AG08396 (cell line): ENCODE measurements at places on chromosomes 12 and 14.

DNA sequence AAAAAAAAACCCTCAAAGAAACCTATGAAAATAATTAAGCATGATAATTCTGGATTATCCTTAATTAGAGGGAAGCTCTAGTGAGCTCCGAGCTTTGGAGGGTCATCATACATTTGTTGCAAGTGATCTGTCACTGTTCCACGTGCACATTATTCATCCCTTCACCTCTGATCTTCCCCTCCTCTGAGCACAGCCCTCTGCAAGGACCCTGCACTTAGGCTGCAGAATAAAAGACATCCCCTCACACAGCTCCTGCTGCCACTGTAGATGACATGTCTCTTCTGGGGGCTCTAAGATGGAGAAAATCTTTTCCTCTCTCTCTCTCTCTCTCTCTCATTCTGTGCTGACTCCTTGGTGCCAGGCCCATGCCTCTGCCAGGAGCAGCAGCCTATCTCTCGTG, 300.4 kb downstream of the EGLN3 start:
- DNase-seq = no peak

- DNase-seq = no peak
Observed at GRCh38 chr12:2317772-2318171, 265.0 kb downstream of the CACNA1C start.

GRCh38 chr12:131793243-131794022, 34.8 kb upstream of the MMP17 start:
- DNase-seq = no peak

GRCh38 chr12:49937639-49938300, 12.8 kb upstream of the AQP2 start:
- no peak for DNase-seq

GRCh38 chr14:99321236-99321925, 49.4 kb upstream of the BCL11B start:
- no peak for DNase-seq

DNA sequence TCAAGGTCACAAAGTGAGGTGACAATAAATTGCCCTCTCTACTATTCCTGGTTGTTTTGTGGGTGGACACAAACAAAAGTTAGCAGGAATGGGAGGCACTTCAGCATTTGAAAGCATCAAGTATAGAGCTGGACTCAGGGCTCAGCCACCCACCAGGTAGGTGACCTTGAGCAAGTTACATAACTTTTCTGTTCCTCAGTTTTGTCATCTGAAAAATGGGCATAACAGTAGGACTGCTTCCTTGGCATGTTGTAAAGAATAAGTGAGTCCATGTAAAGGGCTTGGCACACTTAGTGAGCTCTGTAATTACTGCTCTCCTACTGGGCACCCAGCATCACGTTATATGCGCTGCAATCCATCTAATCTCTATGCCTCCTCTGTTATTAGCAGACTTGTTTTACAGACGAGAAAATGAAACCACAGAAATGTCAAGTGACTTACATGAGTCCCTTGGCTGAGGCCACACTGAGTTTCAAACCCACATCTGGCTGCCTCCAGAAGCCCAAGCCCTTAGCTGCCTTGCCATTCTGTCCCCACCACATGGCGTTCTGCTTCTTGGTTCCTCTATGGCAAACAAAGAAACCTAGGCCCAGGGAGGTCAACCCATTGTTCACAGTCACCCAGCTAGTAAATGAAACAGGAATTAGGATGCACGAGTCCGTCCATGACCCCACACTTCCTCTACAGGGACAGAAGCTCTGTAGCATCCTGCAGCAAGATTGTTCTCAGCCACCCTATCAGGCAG, 63.2 kb upstream of the SLC24A4 start:
- DNase-seq = no peak

- peak; percentile 56 for DNase-seq
Observed at GRCh38 chr12:107610021-107610859, 75.4 kb upstream of the PWP1 start.

GRCh38 chr14:91516663-91517388, 6.7 kb upstream of the PPP4R3A start:
- DNase-seq = no peak

- DNase-seq = no peak
Observed at GRCh38 chr12:63876980-63877379, 32.5 kb downstream of the SRGAP1 start.

GRCh38 chr12:50799908-50800307, 36.0 kb downstream of the ATF1 start:
- no peak for DNase-seq

DNA sequence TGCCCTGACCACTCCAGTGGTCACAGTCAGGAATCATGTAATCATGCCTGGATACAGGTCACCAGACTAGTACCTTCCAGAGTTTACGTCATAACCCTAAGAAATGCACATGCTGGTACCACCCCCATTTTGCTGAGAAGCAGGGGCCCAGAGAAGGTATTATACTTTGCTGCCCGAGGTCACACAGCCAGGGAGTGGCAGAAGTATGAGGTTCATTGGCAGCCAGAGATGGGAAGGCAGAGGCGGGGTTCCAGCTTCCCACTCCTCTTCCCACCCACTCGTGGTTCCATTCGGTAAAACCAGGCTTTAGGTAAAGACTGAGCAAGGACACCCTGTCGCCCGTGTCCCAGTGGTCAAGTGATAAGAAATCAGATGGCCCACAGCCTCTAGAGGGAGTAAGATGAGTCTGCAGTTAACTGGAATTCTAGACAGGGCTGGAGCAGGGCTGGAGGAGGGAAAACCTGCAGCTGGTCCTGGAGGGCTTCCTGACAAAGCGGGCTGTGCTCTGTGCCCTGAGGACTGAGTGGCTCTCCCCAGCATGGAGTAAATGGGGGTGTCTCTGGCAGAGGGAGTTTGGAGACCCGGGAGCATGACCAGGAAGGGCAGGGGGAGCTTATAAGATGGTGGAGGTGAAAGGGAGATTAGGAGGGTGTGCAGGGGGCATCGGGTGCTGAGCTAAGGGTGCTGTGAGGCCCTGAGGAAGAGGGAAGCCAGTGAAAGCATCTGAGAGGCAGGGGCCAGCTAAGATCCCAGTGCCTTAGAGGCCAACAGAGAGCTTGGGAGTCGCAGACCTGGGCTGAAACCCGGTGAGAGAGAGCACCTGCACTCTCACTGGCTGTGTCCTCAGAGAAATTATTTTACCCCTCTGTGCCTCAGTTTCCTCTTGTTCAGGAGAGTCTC, 5.7 kb downstream of the FAM222A start:
- DNase-seq = no peak

DNA sequence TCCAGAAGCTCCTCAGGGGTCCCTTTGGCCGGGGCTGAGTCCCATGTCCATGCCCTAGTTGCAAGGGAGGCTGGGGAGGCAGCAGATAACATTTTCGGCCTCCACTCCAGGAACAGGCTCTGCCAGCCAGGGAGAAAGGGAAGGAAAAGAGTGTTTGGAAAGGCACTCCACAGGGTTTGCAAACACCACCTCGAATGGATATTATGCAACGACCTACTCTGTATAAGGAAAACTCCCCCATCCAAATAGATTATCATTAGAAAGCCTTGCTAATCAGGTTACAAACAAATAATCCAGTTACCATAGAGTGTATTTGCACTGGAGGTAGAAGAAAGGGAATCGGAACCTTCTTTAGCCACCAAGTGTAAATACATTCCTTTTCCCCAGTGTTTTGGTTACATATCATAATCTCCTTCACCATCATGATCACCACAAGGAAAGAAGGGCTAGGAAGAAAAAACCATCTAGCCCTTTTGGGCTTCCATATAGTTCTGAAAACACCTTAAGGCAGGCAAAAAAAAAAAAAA, 40.4 kb downstream of the TMCC3 start:
- DNase-seq = no peak

DNA sequence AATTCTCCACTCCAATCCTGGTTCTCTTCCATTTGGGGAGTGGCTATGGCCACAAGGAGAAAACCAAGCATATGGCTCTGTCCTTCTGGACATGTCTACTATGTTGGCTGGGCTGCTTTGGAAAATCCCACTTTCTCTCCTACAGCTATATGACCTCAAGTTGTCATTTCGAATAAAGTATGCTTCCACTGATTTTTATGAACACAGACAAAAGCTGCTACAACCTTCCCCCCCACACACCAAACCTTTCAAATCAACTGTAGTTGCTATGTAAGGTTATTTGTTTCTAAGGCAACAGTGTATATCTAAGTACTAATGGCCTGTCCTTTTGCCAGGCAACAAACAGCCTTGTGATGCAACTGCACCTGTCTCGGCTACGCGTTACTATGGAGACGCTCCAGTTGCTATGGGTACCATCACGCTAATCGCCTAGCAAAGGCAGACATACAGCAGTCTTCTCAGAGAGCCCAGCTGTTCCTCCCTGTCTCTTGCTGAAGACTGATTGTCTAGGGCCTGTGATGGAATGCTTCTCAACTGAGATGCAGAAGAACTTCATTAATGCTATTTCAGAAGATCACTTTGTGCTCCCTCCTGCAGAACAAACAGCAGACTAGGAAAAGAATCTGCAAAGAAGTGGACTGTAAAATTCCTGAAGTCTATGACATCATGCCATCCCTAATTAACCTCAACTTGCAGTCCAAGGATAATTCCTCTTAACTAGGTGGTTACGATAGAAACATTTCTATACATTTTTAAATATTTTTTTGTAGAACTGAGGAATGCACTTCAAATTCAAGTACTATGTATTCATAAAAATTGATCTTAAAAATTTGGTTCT, 67.6 kb downstream of the FOXN3 start:
- DNase-seq = no peak

DNA sequence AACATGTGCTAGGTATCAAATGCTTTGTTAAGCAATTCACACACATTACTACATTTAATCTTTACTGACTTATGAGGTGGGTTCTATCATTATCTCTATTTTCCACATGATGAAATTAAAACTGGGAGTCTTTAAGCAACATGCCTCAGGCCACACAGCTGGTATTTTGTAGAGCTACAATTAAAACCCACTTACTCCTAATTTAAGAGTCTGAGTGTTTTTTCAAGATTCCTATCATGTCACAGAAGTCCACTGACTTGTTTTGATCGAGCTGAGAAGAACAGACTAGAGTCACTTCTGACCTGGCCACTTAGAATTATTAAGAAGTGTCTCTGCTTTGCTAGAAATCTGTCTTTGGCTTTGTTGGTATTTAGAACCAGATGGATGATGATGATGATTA, 670.7 kb downstream of the NRXN3 start:
- DNase-seq = no peak
